Breast epithelium (tissue), 4 donors: ENCODE measurements at places on chromosomes 5 and 9. TPM values are rescaled to one million over a fixed set of nuclear protein-coding genes. Genes with fewer than 3 reads are reported as not detected.

The TLX3 gene
- not detected for total RNA-seq

DNA sequence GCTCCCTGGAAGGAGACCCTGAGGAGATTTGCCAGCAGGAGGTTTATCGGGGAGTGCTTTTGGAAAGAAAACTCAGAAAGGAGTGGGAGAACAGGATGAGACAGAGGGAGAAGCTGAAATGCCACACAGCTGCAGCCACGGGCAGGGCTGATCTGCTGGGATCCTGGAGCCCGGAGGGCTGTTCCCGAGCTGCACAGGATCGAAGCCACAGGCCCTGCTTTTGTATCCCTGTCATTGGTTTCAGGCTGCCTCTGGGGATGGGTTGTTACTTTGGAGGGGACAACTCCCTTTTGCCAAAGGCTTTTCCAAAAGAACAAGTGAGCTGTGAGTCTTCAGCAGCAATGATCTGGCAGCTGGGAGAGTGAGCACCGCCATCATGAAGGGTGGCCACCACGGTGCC is 152.5 kb upstream of the PTCH1 start:
- DNase-seq, result no peak

DNA sequence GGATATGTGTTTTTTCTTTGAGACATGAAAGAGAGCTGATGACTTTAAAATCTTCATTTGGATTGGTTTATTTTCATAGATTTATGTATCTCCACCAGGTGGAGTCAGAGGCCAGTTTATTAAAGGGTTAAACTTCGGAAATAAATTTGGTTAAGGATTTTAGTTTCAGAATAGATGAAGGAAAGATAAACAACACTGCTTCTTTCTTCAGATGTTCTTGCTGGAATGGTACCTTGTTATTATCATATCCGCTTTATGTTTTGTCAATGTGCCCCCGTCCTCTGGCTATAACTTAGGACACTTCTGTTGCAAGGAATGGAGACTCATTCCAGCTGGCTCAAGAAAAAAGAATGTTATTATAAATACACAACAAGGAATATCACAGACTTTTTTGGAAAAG is 81.2 kb downstream of the ALDH1A1 start:
- no peak for DNase-seq

DNA sequence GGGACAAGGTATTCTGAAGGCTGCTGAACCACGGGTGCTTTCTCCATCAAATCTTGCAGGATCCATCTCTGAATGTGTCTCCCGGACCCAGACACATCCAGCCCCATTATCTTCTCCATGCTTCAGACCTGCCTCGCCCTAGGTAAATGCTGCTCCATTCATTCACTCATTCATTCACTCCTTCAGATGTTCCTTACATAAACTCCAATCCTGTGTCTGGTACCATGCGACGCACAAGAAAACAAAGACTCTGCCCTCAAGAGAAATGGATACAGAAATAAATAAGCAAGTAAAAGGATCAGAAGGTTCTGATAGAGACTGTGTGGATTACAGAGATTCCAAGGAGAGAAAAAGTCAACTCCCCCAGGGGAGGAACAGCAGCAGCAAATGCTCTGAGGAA is 7.9 kb upstream of the PSMB7 start:
- no peak for DNase-seq

DNA sequence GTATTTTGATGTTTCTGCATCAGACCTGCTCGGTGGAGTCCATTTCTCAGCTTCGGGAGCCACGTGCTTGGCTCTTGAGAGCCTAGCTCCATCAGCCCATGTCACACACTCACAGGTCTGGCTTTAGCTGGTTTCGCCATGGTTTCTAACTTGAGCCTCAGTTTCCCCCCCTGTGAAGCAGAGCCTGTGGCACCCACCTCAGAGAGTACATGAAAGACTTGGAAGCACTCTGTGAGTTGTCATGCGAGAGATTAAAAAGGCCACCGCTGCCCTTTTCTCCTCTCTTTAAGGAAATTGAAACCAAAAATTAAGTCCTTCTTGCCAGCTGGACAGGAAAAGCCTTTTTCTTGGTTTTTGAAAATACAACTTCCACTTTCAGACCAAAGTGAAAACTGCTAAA is 8.8 kb downstream of the TENT4A start:
- no peak for DNase-seq
